Activated T-cell treated with anti-CD3 and anti-CD28 coated beads, Interleukin-2, amount 50 U/mL, for 24 hours (primary cell): ENCODE measurements at places on chromosomes 5 and 9.

- DNase-seq, result no peak
Observed at GRCh38 chr9:134130503-134131375, 5.1 kb upstream of the WDR5 start.

DNA sequence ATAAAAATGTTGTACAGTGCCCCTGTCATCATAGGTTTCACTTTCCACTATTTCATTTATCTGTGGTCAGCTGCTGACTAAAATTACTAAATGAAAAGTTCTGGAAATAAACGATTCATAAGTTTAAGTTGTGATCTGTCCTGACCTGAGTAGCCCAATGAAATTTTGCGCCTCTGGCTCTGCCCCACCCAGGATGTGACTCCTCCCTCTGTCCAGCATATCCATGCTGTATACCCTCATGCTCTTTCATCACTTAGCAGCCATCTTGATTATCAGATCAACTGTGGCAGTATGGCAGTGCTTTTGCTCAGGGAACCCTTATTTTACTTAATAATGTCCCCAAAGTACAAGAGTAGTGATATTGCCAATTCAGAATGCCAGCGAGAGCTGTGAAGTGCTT lies 97.3 kb downstream of the STARD4 start:
- DNase-seq, result no peak

GRCh38 chr5:142478113-142478512 lies 153.3 kb upstream of the SPRY4 start:
- DNase-seq, result no peak

DNA sequence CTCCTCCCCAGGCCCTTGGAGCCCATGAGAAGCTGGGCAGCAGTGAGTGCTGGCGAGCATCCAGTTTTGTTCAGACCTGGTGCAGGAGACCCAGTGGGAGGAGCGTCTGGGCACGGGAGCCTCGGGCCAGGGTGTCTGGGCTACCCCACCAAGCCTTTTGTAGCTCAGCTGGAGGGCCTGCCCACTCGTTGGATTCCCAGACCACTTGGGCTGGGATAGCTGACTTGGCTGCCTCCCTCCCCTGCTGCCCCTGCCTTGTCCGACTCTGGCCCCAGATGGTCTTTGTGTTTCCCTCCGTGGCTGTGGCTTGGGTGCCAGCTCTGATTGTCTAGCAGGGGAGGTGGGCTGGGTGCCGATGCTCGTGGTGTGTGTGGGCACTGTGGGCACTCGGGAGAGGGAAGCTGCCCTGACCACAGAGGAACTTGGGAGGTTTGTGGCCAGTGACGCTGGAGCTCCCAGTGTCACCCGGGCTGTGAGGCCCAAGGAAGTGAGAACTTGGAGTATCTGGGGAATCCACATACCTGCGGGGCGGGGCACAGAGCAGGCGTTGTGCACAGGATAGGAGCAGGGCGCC lies 47.3 kb downstream of the WNK2 start:
- no peak for DNase-seq

DNA sequence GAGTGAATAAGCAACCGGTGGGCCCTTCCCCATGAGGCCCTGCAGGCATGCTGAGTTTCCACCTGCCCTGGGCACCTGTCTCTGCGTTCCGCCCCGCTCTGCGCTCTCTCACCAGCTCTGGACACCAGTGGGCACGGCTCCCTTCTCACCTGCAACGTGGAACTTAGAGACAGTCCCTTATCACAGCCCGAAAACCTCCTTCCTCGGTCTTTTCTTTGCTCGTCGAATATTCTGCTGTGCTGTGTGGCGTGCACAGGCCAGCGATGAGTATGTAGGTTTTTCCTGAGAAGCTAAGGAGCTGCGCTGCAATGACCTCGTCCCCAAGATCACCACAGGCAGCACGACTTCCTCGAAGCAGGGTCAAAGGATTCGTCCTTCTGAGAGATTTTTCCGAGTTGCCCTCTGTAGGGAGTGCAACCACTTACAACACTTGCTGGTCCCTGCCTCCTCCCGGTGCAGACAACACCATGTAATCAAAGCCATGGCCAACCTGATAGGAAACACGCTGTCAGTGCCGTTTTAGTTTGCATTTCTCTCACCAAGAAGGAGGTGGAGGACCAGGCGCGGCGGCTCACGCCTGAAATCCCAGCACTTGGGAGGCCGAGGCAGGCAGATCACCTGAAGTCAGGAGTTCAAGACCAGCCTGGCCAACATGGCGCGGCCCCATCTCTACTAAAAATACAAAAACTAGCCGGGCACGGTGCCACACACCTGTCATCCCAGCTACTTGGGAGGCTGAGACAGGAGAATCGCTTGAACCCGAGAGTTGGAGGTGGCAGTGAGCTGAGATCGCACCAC lies 27.2 kb upstream of the NOTCH1 start:
- DNase-seq, result no peak

DNA sequence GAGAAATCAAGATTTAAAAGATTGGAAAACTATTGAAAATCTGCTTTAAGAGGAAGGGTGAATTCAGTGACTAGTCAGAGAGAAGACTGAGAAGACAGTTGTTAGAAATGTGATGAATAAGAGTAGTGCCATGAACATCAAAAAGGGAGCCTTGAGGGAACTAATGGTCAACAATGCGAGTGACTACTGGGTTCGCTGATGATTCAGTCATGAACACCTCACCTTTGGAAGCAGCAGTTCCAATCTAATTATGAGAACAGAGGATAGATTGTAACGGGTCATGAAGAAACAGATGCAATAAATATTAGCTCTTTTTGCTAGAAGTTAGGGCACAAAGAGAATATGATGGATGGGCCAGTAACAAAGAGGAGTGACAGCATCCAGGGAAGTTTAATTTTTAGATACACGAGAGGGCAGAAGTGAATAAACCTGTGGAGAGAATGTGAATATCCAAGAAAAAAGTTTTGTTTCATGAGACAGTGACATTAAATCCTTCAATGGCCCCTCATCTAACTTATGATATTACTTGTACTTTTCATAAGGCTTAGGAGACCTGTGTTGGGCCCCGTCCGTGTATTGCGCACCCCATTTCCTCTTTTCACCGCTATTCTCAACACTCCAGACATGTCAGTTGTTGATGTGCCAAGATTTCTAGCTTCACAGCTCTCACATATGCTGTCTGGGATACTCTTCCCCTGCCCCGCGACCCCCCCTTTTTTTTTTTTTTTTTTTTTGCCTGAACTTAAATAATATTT lies 23.5 kb upstream of the IFNE start:
- no peak for DNase-seq

DNA sequence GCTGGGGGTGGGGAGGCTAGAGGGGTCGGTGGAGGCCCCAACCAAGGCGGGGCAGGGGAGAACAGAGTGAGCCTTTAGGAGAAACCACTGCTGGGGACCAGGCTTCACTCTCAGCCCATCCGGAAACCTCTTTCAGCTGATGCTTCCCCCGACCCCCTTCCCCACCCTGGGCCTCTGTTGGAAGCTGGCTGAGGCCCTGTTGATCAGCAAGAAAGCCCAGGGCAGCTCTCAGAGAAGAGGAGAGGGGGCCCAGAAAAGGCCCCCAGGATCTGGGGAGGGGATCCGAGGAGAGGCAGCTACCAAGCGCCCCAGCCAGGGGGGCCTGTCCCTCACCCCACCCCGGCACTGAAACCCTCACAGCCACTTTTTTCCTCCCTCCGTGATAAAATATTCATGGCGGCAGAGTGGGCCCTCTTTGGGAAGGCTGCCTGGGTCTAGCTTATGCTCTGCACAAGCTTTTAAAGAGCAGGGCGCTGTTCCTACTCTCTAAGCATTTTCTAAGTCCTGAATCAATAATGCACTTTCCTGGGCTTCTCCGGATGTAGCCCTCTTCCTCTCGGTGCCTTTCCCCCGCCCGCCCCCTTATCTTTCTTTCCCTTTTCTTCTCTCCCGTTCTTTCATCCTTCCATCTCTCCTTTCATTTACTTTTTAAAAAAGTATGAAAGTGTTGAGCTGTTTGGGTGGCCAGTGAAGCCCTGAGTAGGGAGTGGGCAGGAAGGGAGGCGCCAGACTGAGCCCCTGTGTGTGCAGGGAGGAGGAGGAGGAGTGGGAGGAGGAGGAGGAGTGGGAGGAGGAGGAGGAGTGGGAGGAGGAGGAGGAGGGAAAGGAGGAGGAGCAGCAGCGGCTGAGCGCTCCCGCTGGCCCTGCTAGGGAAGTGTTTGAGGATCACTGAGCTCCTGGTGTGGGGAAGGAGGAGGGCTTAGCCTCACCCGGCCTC lies 23.5 kb downstream of the NTNG2 start:
- no peak for DNase-seq

GRCh38 chr5:18270635-18271338 lies 636.5 kb downstream of the TAF11L14 start:
- DNase-seq, result no peak

DNA sequence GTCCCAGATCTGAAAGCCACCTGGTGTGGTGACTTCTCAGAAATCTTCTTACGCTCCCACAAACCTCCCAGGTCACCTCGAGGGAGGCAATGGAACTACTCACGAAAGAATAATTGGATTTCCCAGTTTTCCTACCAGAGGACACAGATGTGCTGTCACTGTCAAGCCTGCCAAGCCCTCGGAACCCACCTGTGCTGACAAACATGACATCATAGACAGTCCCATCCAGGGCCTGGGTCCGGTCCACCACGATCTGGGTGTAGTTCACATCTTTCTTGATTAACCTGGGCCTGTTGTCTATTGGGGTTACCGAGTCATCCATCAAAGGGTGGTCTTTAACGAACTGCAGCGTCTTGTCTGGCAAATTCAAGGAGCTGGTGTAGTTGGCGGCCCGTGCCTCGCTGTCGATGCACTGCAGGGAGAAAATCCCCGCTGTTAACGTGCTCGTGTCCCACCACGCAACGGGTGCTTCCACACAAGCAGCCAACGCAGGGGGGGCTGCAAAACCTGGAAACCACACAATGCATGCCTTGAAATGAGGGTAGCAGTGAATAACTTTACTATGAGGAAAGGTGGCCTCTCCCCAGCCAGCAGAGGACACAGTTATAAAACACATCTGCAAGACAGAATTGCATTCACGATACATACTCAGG lies 69.0 kb downstream of the SECISBP2 start:
- DNase-seq, result no peak

GRCh38 chr5:172773481-172774469 lies 2.8 kb upstream of the DUSP1 start:
- peak; percentile 46 for DNase-seq

- DNase-seq, result no peak
Observed at GRCh38 chr5:133696782-133697507, 84.6 kb upstream of the FSTL4 start.

DNA sequence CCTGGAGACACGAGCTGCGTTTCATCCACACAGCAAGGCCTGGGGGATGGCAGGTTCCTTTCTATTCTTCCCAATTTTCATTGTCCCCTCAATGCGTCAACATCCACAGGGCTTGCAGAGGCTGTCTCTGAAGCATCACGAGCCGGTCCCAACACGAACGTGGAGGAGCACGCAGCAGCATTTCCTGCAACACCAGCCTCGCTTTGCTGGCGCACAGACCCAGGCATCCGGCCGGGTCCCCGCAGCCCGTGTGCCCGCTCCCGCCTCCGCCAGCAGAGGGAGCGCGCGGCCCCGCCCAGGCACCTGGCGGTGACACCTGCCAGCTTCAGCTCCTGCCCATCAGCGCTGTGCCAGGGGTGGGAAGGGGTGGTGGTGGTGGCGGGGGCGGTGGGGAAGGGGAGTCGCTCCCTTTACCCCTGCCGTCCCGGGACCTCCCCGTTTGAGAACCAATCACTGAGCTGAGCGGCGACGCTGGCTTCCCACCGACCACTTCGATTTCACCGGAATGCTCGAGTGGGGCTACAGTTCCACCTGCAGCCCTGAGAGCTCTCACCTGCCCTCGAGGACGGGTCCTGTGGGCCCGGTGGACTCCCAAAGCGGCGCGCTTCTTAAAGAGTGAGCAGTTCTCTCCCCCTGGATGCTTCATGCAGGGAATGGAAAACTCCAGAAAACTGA lies 464.5 kb downstream of the ICE1 start:
- peak; percentile 54 for DNase-seq

- DNase-seq, result no peak
Observed at GRCh38 chr5:16350816-16351215, 114.8 kb downstream of the ZNF622 start.

DNA sequence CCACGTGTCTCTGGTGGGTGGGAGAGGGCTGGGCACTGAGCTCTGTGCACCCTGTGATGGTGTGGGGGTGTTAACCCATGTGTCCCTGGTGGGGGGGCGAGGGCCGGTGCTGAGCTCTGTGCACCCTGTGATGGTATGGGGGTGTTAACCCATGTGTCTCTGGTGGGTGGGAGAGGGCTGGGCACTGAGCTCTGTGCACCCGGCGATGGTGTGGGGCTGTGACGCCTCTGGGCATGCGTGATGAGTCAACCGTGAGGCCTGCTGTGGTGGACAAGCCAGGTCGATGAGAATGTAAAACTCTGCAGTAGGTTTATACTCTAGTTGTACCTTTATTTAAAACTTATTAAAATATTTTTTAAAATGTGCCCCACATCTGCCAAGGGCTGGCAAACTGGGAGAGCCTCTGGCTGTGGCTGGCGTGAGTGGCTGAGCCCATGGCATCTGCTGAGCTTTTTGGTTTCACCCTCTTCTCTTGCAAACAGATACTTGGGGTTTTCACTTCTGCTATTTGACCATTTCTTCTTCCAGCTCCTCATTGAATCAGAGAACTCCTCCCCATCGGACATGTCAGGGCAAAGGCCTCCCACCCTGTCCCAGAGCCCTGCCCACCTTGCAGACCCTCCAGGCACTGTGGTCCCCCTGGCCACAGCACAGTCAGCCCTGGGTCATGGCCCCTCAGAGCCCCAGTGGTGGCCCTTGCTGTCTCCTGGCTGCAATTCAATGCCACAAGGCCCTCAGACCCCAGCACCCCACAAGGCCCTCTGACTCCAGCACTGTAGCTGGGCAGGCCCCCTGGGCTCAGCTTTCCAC lies 18.5 kb upstream of the EXOC3 start:
- peak; percentile 29 for DNase-seq

GRCh38 chr9:70113403-70114022 lies 69.9 kb downstream of the MAMDC2 start:
- DNase-seq, result peak; percentile 33

GRCh38 chr5:94893412-94894135 lies 275.1 kb downstream of the SLF1 start:
- DNase-seq, result no peak

GRCh38 chr5:91123291-91123690 lies 259.8 kb downstream of the ARRDC3 start:
- DNase-seq, result no peak

DNA sequence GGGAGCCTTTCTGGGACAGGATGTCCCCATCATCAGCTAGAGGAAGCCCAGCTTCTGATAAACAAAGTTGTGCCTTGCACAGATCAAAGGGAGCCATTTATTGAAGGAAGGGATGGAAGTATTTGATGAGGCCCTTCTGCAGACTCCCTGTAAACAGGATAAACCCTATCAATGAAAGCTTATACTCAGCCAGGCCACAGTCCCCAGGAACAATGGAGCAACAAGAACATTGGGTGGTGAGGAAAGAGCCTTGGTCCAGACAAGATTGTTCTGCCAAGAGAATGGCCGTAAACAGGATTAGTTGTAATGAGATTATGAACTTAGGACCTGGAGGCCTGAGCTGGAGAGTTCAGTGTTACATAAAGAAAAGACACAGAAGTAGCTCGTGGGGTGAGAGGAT lies 40.5 kb upstream of the LIFR start:
- DNase-seq, result no peak
